ENCODE measurements at places on chromosomes 5 and 9.

DNA sequence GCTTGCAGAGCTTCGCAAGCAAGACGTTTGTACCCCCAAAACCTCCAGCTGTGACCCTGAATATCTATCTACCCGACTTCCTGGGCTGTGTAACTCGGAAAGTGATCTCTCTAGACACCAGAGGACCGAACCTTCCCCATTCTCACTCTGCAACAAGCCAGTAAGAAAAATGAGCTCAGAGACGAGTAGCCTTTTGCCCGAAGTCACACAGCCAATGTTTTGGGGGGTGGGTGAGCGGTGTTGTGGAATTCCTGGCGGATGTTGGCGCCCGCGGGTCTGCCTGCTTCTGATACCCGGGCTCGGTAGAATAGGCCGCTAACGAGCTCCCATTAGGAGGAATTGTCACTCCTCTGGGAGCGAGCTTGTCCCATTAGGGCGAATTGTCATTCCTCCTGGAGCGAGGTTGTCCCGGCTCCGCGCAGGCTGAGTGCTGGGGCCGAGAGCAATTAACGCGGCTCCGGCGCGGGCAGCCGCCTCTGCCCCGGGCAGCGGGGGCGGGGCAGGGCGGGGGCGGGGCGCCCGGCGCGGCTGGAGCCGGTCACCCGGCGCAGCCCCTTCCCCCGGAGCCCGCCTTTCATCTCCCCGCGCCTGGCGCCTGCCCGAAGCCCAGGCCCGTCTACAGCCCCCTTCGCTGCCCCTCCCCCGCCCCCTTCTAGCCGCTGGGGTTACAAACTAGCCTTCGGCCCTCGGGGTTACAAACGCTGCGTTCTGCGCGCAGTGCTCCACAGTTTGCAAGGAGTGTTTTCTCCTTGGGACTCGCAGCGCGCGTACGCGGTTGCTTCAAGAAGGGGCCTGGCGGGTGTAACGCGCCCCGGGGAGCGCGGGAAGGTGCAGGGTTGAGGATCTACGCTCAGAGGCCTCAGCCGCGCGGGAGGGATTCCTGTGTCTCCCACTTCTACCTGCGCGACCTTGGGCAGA lies 3.5 kb upstream of the MSX2 start:
- no peak for DNase-seq

DNA sequence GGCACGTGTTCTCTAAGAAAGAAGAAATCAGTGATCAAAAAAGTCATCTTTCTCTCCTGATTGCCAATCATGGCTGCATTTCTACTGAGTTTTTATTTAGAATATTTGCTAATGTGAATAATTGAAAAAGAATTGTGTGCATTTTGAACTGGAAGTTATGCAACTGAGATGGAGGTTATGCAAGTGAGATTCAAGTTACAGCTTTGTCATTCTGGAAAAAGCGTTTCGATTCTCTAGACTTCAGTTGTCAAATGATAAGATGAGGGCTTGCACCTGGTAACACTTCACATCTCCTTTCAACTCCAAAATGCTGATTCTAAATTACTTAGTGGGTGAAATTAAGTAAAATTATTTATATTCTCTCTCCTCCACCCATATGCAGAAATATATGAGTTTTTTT lies 36.4 kb downstream of the C6 start:
- no peak for DNase-seq

- no peak for DNase-seq
Observed at GRCh38 chr9:129454467-129455067, 166.3 kb downstream of the C9orf50 start.

- DNase-seq: no peak
Observed at GRCh38 chr9:14312719-14313377, 1.1 kb downstream of the NFIB start.

DNA sequence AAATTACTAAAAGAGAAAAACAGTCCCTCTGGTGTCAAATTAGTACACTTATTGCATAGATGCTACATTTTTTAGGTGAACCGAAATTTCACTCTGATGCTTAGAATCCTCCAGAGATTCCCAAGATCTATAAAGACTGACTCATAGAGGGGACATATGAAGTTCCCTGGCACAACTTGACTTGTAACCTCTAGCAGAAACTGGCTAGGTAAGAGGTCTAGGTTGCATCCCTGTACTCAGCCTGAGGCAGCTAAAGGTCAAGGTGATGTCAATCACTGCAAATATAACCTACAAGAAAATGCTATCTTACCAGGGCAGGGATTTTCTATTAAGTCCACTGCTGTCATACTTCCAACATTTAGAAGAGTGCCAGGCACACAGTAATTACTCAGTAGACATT lies 24.2 kb downstream of the HOMER1 start:
- no peak for DNase-seq

DNA sequence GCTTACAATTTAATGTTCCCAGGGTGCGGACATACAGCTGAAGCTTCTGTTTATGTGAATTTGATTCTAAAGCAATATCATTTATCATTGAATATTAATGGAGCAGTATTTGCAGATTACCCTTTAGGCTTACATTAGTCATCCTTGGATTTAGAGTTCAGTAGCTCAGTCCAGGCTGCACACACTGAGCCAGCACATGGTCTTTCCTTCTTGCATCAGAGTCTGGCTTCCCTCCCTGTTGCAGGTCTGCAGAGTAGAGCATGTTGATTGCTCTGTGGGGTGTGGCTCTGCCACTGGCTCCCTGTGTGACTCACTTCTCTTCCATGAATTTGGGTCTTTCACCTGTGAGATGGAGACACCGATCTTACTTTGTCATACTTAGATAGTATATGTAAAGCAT lies 36.8 kb downstream of the NSG2 start:
- DNase-seq: no peak

DNA sequence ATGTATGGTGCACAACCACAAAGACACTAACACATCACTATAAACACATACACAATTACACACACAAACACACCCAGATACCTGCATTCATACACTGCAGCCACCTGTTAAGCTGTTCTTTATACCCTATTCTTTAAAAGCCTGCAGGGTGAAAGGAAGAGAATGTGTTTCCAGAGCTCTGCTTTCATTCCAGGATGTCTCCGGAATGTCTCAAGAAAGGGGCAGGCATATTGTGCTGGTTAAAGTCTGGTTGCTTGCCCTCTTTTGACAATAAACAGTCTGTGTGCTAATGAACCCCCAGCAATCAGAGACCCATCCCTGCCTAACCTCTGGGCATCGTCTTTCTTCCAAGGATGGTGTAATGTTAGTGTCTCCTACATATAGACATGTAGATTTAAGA lies 181.6 kb downstream of the EPB41L4A start:
- DNase-seq: no peak

- DNase-seq: no peak
Observed at GRCh38 chr5:10384483-10384882, 31.0 kb downstream of the MARCHF6 start.

DNA sequence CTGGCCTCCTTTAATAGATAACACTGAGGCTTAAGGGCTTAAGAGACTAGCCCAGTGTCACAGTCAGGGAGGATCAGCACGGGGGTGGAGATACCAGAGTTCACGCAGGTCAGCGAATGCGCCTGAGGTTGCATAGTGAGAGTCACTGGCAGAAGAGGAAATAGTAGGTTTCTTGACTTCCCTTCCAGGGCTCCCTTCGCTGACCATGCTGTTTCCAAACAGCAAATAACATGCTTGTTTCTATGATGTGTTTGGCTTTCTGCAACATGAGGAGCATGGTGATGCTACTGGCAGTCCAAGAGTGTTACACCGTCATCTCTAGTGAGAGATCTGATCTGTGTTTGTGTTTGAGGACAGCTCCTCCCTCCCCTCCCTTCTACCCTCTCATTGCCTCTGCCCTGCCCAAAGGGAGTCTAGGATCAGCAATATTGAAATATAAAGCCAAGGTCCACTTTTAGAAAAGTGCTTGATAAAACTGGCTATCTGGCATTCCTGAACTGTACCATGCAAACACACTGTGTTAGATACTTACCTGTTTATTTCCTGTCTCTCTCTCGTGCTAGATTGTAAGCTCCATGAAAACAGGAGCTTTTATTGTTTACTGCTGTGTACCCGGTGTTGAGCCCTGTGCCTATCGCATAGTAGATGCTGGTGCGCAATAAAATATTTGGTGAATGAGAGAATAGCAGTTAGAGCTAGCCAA lies 12.3 kb downstream of the TLE4 start:
- peak; percentile 17 for DNase-seq

GRCh38 chr5:178271231-178271630 lies 38.6 kb upstream of the PHYKPL start:
- DNase-seq: no peak

GRCh38 chr5:5617024-5617423 lies 194.5 kb downstream of the ICE1 start:
- no peak for DNase-seq

DNA sequence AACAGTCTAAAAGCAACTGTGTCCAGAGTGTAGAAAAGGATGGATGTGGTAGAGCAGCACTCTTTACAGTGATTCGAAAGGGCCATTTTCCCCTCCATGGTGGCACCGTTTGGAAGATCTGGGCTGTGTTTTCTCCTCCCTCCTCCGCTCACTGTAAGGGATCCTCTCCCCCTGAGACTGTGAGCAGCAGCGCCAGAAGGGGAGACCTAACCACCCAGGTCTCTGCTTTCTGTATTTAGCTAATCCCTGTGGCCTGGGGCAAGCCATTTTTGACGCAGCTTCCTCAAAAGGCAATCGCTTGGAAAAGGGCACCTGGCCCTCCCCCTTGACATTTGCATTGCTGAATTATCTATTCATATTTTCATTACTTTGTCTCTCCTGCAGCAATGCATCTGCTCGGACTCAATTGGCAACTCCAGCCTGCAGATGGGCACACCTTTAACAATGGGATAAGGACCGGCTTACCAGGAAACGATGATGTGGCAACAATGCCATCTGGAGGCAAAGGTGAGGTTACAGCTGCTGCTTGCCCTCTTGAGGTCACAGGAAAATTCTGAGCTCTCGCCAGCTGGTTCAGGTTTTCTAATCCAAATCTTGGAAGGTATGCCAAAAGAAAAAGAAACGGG lies 244.3 kb upstream of the WWC1 start:
- no peak for DNase-seq

GRCh38 chr5:114317751-114318150 lies 44.1 kb upstream of the KCNN2 start:
- DNase-seq: no peak

- no peak for DNase-seq
Observed at GRCh38 chr5:150112201-150113046, 26.1 kb upstream of the CSF1R start.

DNA sequence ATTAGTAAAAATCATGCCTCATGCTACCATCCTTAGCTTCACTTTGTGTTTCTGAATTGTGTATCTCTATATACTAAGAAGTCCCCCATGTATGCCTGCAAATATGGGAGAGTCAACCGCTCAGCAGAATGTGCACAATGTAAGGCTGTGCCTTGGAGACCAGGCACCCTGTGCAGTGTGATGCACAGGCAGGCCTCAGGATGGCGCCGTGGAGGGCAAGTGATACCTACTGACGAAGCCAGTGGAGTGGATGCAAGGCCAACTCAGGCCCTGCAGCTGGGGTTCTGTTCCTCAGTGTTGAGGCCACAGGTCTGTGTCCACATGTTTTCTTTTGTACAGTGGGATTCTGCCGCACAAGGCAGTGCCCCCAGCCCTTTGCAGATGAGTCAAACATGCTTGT lies 28.4 kb downstream of the SYK start:
- DNase-seq: no peak

DNA sequence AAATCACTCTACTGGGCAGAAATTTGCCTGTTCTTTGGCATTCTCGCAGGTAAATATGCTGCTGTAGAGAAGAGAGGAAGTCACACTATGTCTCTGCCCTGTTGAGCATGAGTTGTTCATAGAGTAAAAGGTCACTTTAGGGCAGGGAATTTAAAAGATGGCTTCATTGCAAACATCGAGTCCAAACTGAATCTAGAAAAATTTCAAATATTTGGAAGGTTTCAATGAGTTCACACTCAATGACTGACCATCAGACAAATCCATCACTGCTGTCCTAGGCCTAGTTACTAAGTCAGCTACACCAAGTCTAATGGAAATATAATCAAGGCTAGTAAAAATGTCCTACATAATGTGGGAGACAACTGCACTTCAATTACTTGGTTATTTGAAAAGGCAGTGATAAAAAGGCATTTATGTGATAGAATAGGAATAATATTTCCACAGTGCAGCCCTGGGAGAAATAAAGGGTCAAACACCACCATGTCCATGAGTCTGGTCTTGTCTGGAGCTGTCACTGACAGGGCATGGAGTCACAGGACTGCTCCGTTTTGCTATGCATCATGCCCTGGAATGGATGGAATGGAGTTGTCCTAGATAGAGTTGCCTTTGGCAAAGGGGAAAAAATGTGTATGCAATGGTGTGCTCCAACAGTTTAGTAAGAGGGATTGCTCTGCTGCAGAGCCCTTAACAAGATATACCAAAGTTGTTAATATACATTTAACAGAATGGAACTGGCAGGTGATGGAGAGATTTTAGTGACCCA lies 218.5 kb upstream of the DAPK1 start:
- DNase-seq: no peak

- DNase-seq: no peak
Observed at GRCh38 chr5:32297181-32298058, 15.3 kb downstream of the MTMR12 start.

DNA sequence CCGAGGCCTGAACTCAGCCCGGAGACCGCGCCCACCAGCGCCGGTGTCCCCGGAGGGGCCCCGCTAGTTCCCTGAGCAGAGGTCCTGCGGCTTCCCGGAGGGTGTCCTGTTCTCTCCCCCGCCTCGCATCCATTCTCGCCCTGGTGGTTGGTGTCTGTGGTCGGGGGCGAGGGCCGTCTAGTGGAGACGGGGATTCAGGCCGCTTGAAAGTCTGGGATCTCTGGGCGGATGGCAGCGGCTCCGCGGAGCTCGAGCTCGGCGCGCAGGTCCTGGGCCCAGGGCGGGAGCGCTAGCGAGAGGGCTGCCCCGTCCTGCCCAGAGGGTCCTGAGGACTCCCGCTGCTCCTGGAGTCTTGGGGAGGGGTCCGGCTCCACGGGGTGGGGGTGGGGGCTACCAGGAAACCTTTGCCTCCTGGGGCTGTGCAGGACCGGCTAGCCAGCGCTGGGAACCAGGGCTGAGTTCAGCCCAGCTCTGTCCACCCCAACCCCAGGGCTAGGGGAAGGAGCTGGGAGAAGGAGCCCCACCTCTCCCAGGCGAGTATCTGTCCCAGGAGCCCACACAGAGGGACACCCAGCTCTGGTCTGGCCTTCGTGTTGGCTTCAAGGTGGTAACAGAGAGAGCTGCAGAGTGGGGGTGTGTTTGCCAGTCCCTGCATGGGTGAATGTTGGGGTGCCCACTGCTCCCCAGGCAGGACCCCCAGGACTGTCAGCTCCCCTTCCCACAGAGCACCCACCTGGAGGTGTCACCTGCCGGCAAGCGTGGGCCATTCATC lies 4.0 kb downstream of the TOR4A start:
- DNase-seq: no peak

DNA sequence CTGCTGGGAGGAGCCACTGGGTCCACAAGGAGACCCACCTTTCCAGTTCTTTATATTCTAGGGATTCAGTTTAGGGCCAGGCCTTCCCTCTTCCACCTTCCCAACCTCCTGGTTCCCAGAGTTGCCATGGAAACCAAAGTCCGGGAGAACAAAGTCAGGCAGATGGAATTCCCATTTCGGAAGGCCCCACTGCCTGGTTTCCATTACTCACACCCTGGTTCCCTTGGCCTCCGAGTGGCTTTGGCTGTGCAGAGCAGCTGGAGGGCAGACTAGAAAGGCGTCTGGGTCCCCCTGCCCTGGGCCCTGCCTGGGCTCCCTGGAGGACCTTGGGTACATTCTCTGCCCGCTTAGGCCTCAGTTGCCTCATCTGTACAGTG lies 136.1 kb downstream of the RGS3 start:
- DNase-seq: no peak

GRCh38 chr9:113349066-113349444 lies 286 bp upstream of the BSPRY start:
- DNase-seq: no peak
